ENCODE measurements at places on chromosomes 6 and 20.
A peak's percentile ranks its signal among the peaks of the same experiment; 100 is the strongest.

DNA sequence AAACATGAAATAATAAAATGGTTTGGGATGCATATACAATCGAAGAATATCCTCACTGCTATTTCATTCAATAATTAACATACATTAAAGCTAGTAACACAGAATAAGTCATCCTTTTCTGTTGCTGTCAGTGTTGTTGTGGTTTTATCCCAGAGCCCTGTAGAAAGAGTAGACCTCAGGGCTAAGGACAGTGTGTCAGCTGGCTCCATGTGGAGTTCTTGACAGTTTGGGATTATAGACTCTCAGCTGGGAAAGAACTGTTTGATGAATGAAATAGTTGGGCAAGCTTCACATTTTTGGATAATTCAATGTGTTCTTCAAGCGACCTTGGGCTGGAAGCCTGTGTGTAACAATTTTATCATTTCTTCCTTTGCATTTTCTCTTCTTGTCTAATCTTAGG, 10.1 kb downstream of the UTRN start:
- no peak for DNase-seq

DNA sequence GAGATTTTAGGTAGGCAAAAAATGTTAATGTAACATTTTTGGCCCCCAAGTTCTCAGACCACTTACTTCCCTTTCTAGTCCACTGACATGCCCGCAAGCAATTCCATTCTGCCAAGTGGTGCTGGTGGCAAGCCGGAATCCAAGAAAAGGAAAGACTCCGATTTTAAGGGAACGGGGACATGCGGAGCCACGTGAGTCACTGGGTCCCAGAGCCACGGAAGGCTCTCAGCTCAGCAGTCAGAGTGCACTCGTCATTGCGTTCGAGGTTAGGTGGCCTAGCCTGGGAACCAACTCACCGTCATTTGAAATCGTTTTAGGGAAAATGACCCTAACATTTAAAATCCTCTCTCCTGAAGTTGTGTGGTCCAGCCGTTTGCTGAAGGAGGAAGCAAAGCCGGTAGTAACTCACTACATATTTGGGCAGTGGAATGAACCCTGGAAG, 711 bp upstream of the SIRT5 start:
- peak; percentile 27 for DNase-seq

GRCh38 chr20:17859002-17859615, 109.5 kb downstream of the SNX5 start:
- DNase-seq = no peak

DNA sequence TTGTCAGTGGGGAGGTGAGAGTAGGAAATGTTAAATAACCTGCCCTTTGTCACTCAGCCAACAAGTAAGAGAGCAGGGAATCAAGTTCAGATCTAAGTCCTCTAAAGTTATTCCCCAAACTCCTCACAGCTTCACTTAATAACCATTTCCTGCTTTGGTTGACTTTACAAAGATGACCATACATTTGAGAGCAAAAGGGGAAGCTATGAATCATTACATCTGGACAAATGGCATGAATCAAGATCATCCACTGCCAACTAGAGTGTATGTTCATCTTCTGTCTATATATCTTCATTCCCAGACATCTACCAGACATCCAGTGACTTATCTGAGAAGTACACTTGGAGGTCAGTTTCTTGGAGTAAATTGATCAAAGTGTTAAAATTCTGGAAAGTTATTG, 15.1 kb upstream of the HIVEP2 start:
- no peak for DNase-seq

DNA sequence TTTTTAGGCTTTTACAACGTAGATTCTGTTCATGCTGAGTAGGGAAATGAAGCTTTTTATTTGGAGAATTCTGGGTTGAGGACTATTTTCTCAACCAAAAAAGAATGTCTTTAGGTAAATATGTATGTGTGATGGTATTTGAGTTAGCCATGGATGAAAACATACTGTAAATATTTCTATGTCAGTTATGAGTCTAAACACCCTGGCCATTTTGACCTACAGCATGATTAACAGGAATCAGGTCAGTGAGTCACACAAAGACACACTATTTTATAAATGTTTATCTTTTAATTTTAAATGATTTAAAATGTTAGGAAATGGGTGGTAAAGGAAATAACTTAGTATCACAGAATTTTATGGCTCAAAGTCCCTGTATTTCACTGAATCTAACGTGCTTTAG, 851.7 kb upstream of the MAP3K7 start:
- DNase-seq = no peak

DNA sequence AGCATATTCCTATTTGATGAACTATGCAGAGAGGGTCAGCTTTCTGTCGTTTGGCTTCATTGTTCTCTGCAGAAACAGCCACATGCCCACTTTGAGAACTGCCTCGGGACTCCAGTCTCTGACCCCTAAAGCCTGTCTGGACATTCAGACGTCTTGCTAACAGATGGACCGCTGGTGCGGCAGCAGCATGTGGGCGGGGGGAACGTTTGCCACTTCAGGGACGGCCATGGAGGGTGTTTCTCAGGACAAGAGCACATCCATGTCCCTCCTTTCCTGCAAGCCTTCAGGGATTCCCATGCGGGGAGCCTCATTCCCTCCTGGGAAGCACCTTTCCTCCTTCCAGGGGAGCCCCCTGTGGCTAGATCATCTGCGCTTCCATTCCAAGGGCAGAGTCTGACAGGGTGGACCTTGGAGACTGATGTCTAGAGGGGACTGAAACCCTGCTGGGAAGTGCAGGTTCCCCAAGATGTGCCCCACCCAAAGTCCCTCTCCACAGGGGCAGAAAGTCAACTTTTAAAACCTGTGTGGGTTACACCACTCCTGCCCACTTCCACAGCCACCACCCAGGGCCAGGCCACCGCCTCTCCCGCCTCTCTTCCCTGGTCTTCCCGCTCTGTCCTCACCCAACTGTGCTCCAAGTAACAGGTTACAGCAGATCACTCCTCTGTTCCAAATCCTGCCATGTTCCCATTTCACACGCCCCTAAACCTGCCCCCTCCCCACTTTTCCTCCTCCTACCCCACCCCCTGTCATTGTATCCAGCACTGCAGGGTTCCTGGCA, 94.8 kb upstream of the PMEPA1 start:
- DNase-seq = no peak

DNA sequence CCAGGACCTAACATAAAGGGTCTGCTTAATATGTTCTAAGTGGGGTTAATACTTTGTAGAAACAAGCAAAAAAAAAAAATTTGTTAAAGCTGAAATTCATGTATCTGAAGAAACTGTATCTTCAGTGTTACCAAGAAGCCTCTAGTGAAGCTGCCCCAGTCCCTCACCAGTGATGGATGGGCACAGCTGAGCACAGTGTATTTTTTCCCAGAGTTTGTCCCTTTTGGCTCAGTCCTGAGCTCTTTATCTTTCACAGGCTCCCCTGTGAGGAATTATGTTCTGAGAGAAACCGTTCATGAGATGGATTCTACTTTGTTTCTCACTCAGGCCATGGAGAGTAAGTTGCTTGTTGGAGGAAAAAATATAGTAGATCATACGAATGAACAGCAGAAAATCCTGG, 38.4 kb downstream of the KIF3B start:
- DNase-seq = no peak

DNA sequence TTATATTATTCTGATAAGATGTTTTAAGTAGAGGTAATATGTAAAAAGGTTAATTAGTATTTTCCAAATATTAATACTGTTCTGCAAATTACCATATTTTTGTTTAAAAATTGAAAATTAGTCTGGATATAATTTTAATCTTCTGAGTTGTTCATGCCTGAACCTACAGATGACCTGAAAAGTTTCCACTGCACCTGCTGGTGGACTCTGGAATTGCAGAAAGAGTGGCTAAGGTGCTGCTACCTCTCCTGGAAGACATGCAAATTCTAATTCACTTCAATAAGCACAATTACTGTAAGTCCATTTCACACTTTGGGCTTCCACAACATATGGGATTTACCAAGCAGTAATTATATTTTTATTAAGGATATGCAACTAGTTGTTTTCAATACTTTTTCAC, 77.7 kb upstream of the OLIG3 start:
- peak; percentile 36 for DNase-seq

DNA sequence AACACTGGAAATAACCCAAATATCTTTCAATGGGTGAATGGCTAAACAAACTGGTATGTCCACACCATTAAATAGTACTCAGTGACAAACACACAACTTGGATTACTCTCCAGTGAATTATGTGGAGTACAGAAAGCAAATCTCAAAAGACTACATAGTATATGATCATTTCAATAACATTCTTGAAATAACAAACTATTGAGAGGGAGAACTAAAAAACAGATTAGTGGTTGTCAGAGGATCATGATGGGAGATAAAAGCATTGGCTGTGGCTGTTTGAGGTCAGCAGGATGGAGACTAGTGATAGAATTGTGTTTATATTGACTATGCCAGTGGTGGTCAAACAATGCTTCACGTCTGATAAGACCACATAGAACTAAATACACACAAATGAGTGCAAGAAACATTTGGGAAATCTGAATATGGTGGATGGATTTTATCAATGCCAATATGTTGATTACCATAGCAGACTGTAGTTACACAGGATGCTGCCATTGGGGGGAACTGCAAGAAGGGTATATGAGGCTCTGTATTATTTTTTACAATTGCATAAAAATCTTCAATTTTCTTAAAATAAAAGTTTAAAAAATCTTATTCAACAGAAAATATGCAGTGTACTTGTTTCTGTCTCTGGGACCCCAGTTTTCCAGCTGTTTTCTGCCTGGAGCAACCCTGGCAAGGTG, 242.0 kb downstream of the TBXT start:
- DNase-seq = no peak

DNA sequence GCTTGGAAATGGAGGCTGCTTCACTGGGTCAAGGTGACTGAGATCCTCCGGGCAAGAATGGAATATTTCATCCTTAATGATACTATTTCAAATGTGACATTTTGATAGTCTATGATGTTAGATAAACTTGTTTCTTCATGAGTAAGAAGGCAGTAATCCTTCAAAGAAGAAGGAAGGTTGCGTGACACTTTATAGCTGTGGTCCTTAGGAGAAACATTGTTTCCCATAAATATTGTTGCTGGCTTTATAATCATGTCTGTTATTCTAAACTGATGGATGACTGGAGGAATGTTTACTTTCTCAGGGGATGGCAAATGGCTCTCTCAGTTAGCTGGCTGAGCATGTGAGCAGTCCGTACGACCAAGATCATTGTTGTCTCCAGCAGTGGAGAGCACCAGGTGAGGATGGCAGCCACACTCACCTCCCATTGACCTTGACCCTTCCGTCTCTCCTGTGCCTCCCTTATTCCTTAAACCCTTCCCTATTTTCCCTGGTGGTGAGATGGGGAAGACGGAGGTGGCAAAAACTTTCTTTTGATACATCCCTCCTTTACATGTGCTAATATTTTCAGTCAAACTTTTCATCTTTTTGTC, 171.2 kb upstream of the OLIG3 start:
- no peak for DNase-seq

DNA sequence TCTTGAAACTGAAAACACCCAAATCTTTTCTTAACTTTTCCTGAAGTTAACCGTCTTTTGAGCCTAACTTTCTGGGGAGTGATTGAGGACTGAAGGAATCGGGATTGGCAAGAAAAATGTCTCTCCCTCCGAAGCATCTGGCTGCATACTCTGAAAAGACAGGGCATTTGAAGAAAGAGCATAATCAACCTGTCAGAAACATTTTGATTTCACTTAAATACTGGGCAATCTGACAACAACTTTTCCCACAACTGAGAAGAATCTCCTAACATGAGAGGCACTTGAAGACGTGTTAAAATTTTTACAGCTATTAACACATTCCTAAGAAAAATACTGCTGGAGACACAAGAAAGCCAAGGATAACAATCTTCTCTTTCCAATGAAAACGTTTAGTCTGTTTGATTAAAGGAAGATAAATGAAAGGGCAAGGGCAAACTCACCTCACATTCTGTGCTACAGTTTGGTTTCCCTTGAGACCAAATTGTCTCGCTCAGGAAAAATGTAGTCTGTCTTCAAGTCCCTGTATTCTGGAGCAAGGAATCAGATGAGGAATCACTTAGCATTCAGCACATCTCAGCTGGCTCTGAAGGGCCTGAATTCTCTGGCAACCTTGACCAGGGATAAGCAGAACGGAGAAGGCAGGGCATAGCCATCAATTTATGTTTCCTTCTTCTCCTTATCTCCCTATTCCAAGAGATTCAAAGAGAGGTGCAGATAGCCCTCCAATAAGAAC, 76.1 kb downstream of the TBX18 start:
- DNase-seq = no peak

- no peak for DNase-seq
Measured at GRCh38 chr20:63284544-63284949, 8.4 kb upstream of the COL20A1 start.

DNA sequence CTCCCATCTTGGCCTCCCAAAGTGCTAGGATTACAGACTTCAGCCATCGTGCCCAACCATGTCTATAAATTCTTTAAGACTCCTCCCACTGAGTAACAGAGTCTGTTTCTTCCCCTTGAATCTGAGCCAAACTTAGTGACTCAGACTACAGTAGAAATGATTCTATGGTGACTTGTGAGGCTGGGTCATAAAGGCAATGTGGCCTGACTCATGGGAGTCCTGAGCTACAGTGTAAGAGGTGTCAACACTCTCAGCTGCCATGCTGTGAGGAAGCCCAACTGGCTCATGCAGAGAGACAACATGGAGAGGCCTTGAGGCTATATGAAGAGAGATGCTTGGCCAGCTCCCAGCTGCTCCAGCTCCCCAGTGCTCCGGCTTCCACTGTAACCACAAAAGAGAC, 5.2 kb upstream of the NRSN2 start:
- DNase-seq = no peak

DNA sequence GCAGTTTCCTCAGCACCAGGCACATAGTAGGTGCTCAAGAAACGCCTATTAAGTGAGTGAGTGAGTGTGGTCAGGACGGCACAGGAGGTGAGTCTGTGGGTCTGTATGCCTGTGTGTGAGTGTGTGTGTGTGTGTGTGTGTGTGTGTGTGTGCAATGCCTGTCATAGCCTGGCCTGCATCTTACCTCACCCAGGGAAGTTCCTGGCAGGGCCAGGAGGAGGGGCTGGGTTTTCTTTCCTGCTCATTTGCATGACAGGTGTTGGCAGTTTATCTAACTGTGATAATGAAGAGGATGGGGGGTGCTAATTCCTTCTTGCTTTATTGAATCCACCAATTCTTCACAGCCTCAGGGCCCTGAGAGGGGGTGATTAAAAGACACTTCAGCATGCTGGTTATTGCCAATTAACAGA, 146.7 kb upstream of the MLN start:
- DNase-seq = no peak

DNA sequence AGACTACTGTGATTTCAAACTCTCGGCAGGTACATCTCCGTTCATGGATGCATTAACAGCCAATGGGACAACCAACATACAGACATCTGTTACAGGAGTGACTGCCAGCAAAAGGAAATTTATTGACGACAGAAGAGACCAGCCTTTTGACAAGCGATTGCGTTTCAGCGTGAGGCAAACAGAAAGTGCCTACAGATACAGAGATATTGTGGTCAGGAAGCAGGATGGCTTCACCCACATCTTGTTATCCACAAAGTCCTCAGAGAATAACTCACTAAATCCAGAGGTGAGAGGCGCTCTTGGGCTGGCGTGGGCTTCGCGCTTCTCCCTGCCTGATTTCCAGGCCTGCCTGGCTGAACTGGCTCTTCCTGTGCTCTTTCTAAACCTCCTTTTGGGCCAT, 68.4 kb downstream of the RPP40 start:
- no peak for DNase-seq

Measured in neuronal stem cell (in vitro differentiated cells).